NCI-H510A (cell line): ENCODE measurements at places on chromosomes 6 and 20.

GRCh38 chr6:145306489-145306888 lies 428.8 kb downstream of the EPM2A start:
- DNase-seq = no peak

- no peak for DNase-seq
Observed at GRCh38 chr20:621125-621756, 11.1 kb upstream of the TCF15 start.

GRCh38 chr20:33621717-33622400 lies 40.3 kb upstream of the C20orf144 start:
- DNase-seq = no peak

GRCh38 chr6:130794010-130794697 lies 33.1 kb upstream of the SMLR1 start:
- DNase-seq = no peak

GRCh38 chr6:128206610-128207426 lies 306.0 kb upstream of the THEMIS start:
- no peak for DNase-seq
